ENCODE measurements at places on chromosomes 5 and 9.
A peak's percentile ranks its signal among the peaks of the same experiment; 100 is the strongest.

GRCh38 chr5:73719632-73720031 lies 93.6 kb downstream of the ARHGEF28 start:
- DNase-seq = no peak

GRCh38 chr5:141010047-141010793 lies 41.0 kb upstream of the PCDHB1 start:
- no peak for DNase-seq

GRCh38 chr5:139454568-139455290 lies 7.8 kb downstream of the ECSCR start:
- no peak for DNase-seq

DNA sequence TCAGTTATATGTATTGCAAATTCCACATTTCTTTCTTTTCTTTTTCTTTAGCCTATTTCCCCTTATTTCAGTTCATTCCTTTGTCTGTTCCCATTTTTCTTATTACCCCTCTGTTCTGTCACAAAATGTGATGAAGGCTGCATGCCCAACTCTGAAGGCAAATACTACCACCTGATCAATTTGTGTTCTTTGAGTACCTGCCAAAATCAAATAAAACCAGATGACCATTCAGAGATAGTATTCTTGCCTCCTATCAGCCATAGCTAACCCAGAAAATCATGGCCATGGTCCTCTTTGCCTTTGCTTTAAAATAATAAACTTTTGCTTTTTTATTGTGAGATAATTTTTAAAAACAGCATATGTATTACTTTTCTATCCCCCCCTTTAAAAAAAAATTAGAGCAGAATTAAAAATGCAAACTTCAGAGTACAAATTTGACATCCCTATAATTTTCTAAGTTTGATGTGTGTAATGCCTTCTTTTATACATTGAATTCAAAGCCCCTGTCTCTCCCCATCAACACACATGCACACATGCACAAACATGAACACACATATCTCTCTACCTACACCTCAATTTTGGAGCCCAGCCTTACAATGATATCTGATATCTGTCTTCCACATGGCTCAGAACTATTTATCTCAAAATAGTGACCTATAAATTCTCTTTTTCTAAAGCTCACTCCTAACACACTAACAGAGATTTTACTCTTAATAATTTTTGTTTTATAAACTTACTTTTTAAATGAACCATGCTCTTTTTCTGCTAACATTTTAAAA lies 3.5 kb downstream of the RFESD start:
- no peak for DNase-seq

DNA sequence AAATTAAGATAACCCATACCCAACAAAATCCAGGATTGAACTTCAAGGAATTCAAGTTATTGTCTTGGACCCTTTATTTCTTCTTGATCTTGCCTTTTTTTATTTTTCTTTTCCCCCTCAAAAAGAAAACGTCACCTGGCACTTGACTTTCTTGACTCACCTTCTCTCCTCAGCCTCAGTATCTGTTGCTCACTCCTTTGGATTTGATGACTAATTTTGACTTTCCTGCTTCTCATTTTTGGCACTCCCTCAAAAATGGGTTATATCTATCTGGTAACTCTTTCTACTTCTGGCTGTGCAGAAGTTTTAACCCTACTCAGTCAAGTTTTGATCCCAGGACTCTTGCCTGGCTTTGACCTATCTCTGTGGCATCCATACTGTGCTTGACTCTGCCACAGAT lies 66.6 kb upstream of the SPATA31D4 start:
- DNase-seq = no peak

- no peak for DNase-seq
Measured at GRCh38 chr9:108910914-108911313, 23.0 kb downstream of the ELP1 start.

DNA sequence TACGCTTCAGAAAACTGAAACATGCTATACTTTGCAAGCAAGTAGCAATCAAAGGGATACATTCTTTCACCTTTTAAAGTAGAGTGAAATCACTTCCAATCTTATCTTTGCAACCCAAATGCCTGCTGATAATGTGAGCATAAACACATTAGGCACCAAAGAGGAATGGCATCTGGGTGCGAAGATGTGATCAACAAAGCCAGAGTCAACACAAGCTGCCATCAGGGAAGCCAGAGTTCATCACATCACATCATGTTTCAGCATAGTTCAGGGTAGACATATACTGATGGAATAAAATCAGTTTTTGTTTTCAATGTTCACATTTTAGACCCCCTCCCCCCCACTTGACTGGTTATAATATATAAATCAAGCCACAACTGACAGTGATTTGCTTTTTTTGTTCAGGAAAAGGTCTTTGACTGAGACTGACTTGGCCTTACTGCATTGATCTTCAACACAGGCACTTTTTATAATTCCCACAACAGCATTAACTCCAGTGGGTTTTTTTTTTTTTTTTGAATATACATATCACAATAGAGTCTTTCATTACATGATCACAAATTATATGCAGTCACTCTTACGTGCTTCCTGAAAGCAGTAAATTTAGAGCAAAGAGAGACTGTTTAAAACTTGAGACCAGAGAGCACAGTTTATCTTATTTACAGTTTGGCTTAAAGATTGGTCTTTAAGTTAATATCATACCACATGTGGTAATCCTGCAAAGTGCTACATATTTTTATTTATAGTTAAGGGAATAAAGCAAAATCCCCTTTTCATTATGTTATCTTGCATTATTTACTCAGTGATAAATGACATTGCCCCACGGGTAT lies 20.3 kb downstream of the AOPEP start:
- DNase-seq = no peak

DNA sequence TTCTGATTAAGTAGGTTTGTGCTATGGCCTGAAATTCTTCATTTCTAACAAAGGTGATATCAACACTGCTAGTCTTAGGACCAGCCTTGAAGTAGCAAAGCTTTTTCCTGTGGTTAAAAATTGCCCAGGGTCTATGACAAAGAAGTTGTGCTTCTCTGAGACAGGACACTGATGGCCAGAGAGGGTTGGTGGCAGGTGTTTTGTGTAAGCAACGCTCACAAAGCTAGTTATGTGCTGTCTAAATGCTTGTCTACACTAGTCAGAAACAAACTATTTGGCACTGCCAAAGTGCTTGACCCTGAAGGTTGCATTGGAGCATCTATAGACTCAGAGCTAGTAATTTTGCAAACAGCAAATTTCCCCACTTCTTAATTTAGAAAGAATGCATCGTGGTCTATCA lies 44.1 kb upstream of the SELENOP start:
- DNase-seq = no peak

- DNase-seq = peak; percentile 9
Measured at GRCh38 chr9:5425006-5425628, 12.6 kb downstream of the PLGRKT start.

- no peak for DNase-seq
Measured at GRCh38 chr5:52804981-52805380, 17.3 kb downstream of the ITGA1 start.

DNA sequence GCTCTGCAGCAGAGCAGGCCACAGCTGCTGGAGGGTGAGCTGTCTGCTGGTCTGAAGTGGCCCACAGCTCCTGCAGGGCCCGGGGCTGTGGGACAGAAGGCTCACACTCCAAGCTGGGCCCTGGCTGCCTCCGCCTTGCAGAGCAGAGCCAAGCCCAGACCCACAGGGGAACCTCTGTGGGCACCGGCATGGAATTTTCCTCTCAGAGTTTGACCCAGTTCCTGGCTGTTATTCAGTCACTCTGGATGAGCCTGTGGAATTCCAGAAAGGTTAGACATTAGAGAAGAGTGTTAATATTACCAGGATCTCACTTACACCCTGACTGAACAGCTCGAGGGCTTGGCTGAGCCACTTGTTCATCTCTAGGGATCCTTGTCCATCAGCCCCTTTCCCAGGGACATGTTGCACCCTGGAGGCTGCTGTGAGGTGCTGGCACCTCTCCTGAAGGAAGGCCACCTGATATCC lies 17.5 kb downstream of the IL9 start:
- DNase-seq = no peak

- no peak for DNase-seq
Measured at GRCh38 chr9:86909388-86909787, 37.9 kb downstream of the GAS1 start.

GRCh38 chr5:179132586-179133355 lies 72.6 kb downstream of the ZNF354C start:
- DNase-seq = no peak

DNA sequence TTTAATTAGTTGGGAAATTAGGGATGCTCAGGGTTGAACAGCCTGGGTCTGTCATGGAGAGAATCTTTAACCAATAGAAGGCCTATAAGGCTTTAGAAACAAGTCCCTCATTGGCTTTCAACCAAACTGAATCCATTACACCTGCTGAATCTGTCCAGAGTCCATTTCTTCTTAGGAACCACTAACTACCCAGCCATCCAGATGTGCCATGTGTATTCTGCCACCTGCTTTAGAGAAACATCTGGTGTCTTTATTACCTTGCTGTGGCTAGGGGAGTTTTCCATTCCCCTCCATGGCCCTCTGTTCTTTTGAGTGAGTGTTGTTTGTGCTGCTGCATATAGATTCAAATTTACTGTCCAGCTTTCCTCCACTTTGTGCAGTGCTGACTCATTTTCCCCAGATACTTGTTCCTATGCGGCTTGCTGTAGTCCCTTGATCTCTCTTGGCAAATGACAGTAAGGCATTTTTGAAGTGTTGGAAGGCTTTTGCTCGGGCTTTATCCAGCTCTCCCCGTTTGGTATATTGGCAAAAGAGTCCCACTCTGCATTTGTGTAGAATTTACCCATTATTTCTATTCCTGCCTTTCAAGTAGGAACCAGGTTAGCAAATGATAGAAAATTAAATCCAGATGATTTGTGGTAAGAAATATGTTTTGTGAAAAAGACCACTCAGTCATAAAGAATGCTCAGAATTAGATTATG lies 54.6 kb downstream of the NLN start:
- no peak for DNase-seq

DNA sequence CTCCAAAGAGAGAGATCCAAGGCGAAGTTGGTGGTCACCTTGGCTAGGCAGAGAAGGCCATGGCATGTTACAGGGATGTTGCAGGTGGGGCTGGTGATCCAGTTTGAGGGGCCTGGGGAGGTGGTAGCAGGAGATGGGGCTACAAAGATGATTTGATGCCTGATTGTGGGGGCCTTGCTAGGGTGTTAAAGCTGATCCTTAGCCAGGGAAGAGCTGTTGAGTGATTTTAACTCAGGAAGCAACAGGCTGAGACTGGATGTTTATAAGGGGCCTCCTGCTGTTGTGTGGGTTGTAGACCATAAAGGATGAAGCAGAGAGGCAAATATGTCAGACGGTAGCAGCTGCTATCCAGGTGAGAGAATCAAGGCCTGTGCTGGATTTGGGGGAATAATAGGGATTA lies 19.0 kb upstream of the SMAD5 start:
- no peak for DNase-seq

GRCh38 chr9:19386502-19387044 lies 6.5 kb upstream of the RPS6 start:
- no peak for DNase-seq

DNA sequence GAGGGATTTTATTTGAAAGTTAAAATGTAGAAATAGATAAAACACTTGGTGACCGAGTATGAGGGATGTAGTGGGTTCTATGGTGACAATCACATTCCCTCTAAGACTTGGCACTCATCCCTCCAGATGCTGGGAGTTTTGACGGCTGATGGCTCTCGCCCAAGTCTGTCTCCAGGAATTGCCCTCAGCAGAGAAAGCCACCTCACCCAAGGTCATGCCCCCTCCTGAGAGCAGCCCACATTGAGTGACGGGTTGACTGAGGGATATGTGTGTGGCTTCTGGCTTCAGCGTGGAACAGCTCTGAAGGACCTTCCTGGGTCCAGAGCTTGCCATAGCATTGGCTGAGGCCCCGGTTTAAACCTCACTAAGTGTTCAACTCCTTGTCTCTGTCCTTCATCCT lies 19.4 kb downstream of the CAVIN4 start:
- DNase-seq = no peak

GRCh38 chr5:132322266-132322665 lies 28.1 kb downstream of the SLC22A4 start:
- no peak for DNase-seq

DNA sequence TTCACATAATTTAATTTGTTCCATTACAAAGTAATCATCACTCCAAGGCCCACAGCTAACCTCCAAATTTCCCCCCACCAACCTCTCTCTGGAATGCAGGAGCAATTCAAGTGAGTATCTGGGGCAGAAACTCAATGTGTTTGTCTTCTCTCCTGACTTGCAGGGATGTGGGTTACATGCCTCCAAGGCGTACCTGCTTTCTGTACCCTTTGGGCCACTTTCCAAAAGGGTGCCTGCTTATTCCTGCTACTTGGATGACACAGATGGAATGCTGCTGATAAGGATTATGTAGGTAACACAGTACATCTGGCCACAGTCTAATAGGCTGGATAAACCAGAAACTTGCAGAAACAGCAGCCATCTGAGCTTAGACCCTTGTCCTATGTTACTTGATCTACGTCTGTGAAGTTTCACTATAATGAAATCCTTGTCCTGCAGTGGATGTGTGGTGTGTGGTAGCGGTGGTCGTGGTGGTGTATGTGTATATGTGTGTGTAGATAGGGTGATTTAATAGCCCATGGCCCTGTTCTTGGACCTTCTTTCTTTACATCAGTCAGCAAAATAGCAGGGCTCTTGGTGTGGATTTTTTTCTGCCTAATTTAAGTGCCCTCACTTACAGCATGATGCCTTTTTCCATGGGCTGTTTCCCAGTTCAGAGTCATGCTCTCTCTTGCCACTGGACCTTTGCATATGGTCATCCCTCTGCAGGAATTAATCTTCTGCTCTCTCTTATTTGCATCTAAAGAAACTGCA lies 175.9 kb downstream of the ZDHHC21 start:
- no peak for DNase-seq

- no peak for DNase-seq
Measured at GRCh38 chr9:77375956-77376532, 198.7 kb downstream of the VPS13A start.

DNA sequence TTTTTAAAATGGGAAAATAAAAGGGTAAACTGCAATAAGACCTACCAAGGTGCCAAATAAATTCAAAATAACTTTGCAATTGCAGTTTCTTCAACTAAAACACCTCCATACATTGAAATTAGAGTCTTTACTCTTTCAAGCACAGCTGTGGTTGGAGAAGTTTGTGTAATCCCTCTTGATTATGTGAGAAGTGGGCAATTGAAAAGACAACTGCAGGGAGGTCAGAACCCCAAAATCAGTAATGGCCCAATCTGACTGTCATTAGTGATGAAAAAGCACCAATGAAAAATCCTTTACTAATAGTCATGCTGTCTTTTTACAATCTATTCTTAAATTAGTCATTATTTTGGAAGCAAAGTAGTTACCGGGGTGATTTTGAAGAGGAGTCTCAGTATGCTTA lies 116.7 kb upstream of the RGMB start:
- no peak for DNase-seq

- no peak for DNase-seq
Measured at GRCh38 chr9:135648494-135649410, 9.4 kb upstream of the GLT6D1 start.

DNA sequence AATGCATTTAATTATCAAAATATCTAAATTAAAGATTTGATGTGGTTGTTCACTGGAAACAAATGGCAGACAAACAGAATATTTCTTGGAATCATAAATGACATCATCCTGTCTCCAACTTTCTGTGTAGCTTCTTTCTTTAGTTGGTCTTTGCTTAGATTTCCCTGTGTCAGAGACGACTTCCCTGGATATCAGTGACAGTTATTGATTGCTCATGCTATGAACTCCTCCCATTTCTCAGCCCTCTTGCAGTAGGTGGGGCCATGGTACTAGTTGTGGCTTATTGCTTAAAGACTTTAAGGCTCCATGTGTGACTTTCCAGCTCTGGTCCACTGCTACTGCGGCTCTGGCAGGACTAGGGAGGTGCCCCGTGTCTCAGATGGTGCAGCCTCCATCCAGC lies 592.6 kb downstream of the MTRR start:
- no peak for DNase-seq
